H9 (cell line): ENCODE measurements at places on chromosomes 11 and 22.
A peak's percentile ranks its signal among the peaks of the same experiment; 100 is the strongest.

DNA sequence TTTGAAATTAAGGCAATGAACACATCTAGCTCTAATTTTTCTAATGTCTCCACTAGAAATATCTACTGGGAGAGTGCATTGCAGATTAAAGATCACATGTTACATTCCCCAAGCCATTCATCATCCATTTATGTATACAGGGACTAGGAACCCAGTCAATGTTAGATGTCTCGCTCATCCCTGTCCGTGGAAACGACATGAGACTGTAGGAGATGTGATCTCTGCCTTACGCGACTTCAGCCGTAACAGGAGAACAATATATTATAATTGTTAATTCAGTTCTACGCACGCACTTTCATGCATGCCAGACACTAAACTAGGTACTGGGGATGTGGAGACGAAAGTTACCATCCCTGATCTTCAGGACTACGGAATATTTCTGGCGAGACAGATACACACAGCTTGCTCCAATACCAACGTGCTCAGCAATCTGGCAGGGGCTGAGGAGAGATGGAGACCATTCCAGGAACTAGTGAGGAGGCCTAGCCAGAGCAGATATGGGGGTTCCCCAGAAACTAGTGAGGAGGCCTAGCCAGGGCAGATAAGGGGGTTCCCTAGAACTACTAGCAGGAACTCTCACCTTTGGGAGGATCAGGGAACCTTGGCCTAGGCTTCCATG is 706 bp downstream of the DCPS start:
- no peak for DNase-seq

- no peak for DNase-seq
Measured at GRCh38 chr11:78336877-78337553, 80.6 kb downstream of the GAB2 start.

GRCh38 chr22:44891293-44891747 is 118.5 kb downstream of the PHF21B start:
- no peak for DNase-seq

DNA sequence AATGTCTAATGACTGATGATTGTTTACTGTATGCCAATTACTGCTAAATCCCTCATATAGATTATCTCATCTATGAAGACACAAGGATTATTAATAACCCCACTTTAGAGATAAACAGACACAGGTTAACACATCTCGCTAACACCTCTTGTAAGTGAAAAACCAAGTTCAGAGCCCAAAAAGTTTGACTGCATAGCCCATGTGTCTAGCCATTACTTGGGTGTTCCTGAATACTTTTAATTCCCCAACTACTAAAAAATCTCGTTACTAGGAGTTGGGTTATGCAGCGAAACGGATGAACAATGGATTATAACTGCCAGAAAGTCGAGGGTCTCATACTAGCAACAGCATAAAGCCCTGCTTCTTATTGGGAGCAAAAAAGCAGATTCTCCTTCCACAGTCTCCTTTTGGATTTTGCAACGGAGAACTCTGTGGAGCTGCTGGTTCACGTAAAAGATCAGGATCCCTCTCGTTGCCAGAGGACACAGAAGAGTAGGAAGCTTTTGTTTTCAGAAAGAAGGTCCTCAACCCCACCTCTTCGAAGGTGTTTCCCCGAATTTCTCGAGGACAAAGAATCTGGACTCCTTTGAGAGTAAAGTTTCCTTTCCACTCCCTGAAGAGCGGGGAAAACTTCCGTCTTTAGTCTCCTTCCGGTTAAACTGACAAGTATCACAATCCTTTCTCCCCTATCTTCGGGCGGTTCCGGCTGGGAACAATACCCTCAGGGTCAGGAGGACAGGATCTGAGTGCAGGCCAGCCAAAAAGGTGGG is 979 bp downstream of the ZBED5 start:
- DNase-seq: no peak

DNA sequence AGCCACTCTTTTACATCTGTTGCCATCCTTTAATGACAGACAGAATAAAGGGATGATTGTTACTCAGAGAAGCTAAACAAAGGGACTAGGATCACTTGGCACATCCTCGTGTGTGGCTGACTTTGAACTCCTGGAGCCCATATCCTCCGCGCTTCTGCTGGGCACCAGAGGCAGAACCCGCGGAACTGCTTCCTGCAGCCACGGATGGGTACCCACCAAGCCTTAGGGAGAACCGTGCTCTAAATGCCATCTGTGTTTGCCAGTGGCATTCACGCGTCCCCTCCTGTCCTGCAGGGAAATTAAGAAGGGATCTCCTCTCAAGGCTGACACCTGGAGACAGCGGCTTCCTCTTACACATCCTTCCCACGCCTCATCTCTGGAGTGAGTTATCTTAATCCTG is 294.4 kb downstream of the NTM start:
- no peak for DNase-seq

- DNase-seq: no peak
Measured at GRCh38 chr11:86736291-86737143, 63.8 kb upstream of the PRSS23 start.

DNA sequence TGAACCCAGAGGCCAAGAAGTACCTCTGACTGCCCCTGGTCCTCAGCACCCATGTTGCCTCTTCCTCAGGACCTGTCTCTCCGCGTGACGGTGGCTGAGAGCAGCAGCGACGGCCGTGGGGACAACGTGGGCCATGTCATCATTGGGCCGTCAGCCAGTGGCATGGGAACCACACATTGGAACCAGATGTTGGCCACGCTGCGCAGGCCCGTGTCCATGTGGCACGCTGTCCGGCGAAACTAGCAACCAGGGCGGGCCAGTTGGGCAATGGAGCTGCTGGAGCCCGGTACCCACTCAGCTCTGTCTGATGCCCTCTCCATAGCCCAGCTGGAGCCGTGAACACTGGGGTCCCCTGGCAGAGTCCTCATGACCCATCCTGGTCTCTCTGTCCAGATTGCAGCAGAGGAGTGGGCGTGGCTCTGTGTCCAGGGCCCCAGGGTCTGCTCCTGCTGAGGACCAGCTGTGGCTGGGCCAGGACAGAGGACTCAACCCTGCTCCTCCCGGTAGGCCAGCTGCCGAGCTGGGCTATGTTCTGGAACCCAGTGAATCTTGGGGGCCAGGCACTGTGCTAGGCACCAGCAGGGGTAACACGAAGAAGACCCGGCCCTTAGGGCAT is 8.0 kb upstream of the RHOD start:
- DNase-seq: no peak

DNA sequence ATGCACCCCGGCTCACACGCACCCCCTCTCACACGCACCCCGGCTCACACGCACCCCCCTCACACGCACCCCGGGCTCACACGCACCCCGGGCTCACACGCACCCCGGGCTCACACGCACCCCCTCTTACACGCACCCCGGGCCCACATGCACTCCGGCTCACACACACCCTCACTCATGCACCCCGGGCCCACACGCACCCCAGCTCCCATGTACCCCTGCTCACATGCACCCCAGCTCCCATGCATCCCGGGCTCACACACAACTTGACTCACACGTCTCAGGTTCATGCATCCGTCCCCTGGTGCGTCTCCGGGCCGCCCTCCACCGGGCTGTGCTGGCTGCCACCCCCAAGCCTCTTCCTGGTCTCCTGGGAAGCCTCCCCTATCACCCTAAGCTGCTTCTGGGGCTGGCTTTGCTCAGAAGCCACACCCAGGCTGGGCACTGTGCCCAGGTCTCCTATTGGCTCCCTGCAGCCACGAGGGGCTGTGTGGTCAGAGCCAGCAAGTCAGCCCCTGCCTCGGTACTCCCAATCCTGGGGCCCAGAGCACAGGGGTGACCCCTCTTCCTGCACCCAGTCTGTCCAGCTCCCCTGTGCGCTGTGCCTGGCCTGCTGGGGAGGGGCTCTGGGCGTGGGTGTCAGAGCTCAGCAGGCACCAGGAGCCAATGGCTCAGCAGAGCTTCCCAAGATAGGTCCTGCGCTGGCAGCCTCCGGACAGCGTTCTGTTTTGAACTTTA is 16.9 kb downstream of the TSPAN4 start:
- DNase-seq: no peak

DNA sequence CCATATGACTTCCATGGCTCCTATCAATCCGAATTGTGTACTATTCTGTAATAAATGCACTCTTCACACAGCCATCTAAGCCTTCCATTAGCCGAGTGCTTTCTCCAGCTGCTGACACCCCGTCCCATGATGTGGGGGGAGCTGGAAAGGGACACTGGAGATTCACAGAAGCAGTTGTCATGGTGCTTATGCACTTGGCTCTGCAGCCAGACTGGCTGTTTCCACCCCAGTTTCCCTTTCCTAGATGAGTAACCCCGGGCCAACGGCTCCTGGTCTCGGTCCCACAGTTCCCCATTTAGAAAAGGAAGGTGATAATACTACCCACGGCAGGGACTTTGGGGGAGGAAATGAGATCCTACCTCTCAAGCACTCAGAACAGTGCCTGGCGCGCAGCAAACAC is 244.9 kb upstream of the SYN3 start:
- no peak for DNase-seq

DNA sequence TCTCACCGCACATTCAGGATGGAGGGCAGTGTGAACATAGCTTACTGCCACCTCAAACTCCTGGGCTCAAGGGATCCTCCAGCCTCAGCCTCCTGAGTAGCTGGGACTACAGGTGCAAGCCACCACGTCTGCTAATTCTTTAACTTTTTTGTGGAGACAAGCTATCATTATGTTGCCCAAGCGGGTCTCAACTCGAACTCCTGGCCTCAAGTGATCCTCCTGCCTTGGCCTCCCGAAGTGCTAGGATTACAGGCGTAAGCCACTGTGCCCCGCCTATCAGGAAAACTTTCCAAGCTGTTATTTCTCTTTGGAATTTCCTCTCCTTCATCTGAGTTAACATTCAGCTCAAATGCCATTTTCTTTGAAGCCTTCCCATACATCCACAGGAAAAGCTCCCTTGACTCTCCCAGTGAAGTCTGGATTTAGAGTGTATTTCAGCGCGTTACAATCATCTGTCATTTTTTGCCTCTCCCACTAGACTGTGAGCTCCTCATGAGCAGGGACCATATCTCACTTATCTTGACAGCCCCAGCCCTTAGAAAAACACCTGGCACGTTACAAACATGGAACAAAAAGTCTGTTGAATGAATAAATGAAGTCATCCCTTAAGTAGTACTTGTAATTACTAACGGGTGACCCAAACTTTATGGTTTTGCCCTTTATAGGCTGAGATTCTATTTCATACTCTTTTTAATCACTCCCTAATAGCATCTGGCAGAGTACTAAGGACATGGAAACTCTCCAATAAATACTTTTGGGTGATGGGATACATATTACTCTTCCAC is 2.2 kb downstream of the MRTFA start:
- no peak for DNase-seq

DNA sequence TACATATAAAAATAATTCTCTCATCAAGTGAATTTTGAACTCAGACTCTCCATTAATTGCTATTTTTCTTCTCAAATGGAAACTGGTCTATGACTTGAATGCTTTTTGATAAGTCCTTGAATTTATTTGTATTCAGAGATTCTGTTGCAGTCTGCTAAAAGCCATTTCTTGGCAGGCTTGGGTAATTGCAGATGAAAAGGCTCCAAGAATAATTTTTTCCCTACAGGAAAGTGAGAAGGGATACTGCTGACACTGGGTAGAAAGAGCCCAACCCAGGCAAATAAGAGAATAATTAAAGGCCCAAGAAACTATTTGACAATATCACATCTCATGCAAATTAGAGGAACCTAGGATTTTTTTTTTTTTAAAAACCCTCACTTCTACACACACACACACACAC is 246.5 kb upstream of the DDI1 start:
- DNase-seq: no peak

DNA sequence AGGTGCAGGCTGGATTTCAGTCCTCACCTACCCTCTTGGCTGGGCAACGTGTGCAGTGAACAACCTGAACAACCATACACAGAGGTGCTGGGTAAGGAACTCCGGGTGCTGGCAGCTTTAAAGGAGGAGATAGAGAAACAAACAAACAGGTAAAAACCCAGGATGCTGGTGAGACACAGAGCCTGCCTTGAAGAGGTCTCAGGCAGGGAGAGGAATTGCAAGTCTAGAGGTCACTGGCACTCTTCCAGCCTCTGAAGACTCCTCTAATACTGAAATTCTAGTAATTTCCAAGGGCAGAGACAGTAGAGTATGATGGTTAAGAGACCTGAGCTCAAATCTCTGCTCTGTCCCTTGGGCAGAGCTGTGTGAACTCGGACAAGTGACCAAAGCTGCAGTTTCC is 192.5 kb downstream of the CEP164 start:
- DNase-seq: no peak

DNA sequence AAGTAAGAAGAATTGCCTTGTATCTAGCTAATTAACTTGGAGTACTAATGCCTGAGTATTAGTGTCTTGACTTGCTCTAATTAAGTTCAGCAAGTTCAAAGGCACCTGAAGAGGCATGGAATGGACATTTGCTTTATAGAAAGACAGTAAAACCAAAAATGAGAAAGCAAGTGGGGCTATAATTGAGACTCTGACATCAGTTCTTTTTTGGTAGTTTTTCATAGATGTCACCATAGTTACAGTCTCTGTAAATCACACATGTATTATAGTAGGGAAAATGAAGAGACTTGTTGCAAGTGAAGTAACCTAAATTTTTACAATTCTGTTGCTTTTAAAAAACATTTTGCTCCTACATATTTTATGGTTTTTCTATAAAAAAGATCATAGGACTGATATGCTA is 178.0 kb downstream of the HIPK3 start:
- no peak for DNase-seq

DNA sequence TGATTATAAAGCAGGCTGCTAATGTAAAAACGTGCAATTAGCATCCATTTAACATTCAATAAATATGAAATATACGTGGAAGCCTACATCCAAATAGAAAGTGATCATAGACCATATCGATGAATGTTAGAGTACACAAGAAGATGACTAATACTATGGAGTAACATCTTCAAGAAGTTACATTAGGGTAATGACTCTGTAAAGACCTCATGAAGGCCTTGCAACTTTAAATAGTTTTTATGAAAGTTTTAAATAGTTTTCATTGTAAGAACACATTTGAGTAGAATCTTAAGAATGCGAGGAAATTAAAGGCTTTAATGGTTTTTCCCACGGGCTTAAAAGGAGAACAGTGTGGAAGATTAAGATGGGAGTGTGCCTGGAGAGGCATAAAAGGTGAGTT is 1.4 kb downstream of the TRIM34 start:
- no peak for DNase-seq

GRCh38 chr11:73950869-73951710 is at the start of gene DNAJB13:
TSS of gene DNAJB13 (plus strand) at chr11:73951026. CDS start at chr11:73951070, 44 bp downstream.
- DNase-seq: peak; percentile 79

DNA sequence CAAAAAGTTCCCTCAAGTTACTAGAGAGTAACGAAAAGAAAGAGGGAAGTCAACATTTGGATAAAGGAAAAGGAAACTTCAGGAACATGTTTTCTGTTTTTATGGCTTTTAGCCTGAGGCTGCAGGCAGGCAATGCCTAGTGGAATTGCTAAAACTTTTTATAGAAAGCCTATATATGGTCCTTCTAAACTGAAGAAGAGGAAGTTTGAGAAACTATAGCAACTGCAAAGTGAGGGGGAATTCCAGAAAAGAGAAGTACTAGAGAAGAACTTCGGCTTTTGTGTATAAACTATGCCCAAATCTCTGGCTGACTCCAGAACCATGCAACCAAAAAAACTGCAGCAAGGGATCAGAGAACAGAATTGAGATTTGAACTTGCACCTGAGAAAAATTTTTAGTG is 74.3 kb upstream of the ARHGAP42 start:
- DNase-seq: no peak

- no peak for DNase-seq
Measured at GRCh38 chr22:50735739-50736030, 2.3 kb upstream of the ACR start.

- no peak for DNase-seq
Measured at GRCh38 chr22:37985751-37986281, 1.5 kb upstream of the SOX10 start.

GRCh38 chr11:128412847-128413791 is 174.2 kb downstream of the ETS1 start:
- DNase-seq: no peak

GRCh38 chr11:22846726-22847125 is 13.5 kb downstream of the CCDC179 start:
- no peak for DNase-seq
